ENCODE measurements at places on chromosomes 1 and 21.

DNA sequence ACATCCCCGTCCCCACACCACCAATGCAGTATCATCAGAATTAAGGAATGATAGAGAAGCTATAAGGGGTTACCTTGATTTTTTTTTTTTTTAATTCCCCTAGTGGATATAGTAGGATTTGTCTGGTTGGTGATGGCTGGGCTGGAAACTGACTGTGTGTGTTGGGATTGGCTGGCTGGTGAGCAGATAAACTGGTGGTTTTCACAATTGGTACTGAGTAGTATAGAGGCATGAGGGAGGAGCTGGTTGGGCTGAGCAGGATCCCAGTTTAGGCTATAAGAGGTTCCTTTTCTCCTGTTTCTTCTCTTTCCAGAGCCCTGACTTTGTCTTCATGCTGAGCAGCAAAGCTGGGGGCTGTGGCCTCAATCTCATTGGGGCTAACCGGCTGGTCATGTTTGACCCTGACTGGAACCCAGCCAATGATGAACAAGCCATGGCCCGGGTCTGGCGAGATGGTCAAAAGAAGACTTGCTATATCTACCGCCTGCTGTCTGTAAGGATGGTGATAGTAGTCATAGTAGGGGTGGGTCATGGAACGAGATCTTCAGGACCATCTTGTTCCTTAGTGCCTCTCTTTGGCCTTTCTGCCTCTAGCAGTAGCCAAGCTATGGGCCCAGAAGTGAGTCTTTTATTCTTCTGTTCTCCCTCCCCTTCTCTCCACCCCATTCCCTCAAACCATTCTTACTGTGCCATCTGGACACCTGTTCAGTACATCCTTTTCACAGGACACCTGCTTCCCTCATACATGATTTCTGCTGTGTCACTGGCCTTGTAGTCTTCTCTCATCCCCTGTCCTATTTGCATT lies 26.9 kb downstream of the RAD54L start:
- DNase-seq: no peak

GRCh38 chr1:207243442-207244408 lies 77.8 kb upstream of the CD55 start:
- DNase-seq: no peak

DNA sequence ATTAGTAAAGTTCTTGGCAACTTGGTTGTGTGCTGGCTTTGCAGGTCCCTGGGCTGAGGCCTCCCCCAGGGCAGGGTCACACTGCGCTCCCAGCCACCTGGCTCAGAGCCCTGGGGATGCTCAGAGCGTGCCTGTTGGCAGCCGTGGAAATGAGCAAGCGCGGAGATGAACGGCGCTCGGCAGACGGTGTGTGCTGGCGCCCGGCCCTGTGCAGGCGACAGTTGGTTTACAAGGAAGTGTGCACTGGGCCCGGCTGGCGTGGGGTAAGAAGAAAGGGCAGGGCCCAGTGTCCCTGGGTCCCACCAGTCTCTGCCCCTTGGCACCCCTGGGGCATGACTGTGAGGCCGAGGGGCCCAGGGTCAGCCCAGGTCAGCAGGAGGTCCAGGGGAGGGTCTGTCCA lies 25.7 kb upstream of the PEX10 start:
- DNase-seq: no peak

- DNase-seq: peak; percentile 4
Observed at GRCh38 chr1:17200756-17201155, 4.2 kb upstream of the PADI1 start.

DNA sequence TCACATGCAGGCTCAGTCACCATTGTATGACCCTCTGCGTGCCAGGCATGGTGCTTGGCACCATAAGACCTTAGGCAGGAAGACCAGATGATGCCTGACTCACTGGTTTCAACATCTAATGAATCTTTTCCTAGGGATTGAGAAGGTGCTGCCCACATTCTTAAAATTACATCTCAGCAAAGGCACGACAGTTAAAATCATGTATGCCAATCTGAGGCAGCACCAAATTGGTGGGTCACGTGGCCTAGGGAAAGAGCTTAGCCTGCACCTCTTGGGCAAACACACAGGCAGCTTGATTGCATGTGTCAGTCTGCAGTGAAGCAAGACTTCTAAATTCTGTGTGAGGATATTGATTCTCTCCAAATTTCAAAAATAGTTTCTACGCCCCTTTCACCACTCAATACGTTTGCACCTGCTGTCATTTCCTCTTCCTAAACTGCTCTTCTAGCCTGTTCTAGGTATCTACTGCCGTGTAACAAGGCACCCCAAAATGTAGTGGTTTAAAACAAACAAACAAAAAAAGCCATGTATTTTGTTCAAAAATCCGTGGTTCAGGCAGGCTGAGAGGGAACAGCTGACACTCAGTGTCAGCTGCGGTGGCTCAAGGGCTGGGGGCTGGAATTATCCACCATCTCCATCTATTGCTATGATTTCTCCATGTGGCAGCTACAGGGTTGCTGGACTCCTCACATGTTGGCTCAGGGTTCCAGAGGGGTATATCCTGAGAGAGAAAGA lies 160.2 kb upstream of the FGGY start:
- no peak for DNase-seq

GRCh38 chr21:26752849-26753248 lies 92.4 kb downstream of the ADAMTS1 start:
- DNase-seq: no peak

- DNase-seq: peak; percentile 79
Observed at GRCh38 chr1:32724678-32725614, 22.4 kb upstream of the SYNC start.

DNA sequence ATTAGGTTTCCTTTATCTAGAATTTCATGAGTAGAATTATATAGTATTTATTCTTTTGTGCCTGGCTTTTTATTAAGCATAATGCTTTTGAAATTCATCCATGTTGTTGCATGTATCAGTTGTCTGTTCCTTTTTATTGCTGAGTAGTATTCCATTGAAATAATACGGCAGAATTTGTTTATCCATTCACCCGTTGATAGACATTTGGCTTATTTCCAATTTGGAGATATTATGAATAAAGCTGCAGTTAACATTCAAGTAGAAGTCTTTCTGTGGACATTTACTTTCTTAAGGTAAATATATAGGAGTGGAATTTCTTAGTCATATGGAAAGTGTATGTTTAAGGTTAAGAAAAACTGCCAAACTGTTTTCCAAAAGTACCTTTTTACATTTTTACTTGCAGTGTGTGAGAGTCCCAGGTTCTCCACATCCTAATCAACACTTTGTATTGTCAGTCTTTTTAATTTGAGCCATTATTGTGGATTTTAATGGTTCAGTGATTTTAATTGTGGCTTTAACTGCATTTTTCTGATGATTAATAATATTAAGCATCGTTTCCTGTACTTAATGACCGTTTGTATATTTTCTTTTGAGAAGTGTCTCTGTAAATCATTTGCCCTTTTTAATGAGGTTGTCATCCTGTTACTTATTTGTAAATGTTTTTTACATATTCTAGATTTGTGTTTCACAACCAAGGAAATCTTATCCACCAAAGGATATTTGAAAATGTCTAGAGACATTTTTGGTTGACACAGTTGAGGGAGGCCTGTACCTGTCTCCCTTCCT lies 22.7 kb downstream of the KCTD3 start:
- DNase-seq: no peak

GRCh38 chr1:186463926-186464325 lies 3.0 kb upstream of the PDC start:
- DNase-seq: no peak

GRCh38 chr1:153506386-153506785 lies 29.4 kb downstream of the S100A6 start:
- DNase-seq: no peak

DNA sequence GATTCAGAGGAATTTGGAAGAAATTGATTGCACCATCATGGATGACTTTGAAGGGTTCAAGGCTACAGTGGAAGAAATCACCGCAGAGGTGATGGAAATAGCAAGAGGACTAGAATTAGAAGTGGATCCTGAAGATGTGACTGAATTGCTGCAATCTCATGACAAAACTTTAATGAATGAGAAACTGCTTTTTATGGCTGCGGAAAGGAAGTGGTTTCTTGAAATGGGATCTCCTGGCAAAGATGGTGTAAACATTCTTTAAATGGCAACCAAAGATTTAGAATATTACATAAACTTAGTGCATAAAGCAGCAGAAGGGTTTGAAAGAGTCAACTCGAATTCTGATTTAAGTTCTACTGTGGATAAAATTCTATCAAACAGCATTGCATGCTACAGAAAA lies 698.6 kb downstream of the PLA2G4A start:
- no peak for DNase-seq

DNA sequence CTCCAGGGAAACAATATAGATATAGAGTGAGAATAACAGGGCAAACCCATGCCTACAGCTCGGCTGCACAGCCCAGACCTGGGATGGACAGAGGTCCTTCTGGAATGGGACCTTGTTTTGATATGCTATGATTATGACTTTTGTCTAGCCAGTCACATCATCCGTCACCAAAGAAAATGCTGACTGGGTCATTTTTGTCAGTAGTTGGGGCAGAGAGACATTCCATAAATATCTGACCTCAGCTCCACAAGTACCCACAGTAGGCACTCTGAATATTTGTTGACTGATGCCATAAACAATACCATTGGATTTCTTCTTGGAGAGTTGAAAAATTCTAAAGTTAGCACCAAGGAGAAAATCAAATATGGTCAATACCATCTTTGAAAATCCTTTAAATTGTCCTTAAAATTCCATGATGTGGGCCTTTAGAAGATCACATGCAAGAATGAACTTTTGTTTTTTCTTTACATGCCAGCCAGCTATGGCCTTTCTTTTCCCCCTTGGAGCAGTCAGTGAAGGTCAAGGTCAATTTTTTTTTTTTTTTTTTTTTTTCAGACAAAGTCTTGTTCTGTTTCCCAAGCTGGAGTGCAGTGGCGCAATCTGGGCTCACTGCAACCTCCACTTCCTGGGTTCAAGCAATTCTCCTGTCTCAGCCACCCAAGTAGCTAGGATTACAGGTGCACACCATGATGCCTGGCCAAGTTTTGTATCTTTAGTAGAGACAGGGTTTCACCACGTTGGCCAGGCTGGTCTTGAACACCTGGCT lies 7.3 kb downstream of the TMCO4 start:
- no peak for DNase-seq
